ENCODE measurements at places on chromosomes 5 and 9.

- DNase-seq = no peak
- H3K27me3 ChIP-seq = no peaks in the 10 kb centered on the region
- no peak overlapping the region for H3K4me3 ChIP-seq
- H3K27ac ChIP-seq = no peak overlapping the region
Measured at GRCh38 chr9:13628526-13628925, 349.0 kb upstream of the MPDZ start.

DNA sequence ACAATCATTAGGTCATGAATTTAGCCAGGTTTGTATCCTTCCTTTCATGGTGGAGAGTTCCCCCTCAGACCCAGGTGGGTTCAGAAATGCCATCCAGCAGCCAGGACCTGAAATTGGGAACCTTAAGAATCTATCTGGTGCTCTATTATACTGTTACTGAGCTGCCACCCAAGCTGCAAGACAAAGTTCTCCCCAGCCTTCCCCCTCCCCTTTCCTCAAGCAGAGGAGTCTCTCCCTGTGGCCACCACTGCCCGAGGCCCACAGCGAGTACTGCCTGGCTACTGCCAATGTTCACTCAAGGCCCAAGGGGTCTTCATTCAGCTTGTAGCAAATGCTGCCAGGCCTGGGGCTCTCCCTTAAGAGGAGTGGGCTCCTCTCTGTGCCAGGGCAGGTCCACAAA lies 133.8 kb downstream of the TMEM38B start:
- no peaks in the 10 kb centered on the region for H3K4me1 ChIP-seq
- H3K27me3 ChIP-seq = no peaks in the 10 kb centered on the region
- no peaks in the 10 kb centered on the region for H3K36me3 ChIP-seq
- DNase-seq = no peak

GRCh38 chr9:113943112-113944009 lies 67.3 kb downstream of the ZNF618 start:
- DNase-seq = no peak
- H3K36me3 ChIP-seq = no peaks in the 10 kb centered on the region
- no peaks in the 10 kb centered on the region for H3K27me3 ChIP-seq
- no peak overlapping the region for H3K27ac ChIP-seq

GRCh38 chr5:8391911-8392310 lies 523.0 kb downstream of the MTRR start:
- H3K4me3 ChIP-seq = no peak overlapping the region
- H3K36me3 ChIP-seq = no peaks in the 10 kb centered on the region
- H3K4me1 ChIP-seq = no peaks in the 10 kb centered on the region
- no peak overlapping the region for H3K27ac ChIP-seq
- H3K27me3 ChIP-seq = no peaks in the 10 kb centered on the region

DNA sequence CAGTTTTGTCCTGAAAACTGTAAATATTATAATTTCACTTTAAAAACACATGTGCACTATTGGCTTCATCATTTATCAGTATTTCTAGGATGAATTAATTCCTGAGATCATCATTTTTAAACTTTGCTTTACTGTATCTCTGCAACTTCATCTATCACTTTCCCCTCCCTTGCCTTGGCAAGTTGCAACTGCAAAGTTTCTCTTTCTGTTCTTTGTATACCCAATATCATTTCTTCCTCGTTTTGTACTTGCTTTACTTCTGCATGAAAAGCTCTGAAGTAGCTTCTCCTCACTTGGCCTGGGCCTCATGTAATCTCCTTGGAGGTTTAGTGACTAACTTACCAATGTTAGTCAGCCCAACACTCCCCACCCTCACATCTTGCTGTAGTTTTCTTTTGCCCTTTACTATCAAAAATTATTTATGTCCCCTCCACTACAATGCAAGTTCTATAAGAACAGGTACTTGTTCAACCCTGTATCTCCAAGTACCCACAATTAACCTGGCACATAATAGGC lies 12.8 kb downstream of the C5orf63 start:
- no peak overlapping the region for H3K27ac ChIP-seq
- H3K27me3 ChIP-seq = no peaks in the 10 kb centered on the region
- no peak for DNase-seq
- H3K36me3 ChIP-seq = no peaks in the 10 kb centered on the region
- no peak overlapping the region for H3K4me3 ChIP-seq

DNA sequence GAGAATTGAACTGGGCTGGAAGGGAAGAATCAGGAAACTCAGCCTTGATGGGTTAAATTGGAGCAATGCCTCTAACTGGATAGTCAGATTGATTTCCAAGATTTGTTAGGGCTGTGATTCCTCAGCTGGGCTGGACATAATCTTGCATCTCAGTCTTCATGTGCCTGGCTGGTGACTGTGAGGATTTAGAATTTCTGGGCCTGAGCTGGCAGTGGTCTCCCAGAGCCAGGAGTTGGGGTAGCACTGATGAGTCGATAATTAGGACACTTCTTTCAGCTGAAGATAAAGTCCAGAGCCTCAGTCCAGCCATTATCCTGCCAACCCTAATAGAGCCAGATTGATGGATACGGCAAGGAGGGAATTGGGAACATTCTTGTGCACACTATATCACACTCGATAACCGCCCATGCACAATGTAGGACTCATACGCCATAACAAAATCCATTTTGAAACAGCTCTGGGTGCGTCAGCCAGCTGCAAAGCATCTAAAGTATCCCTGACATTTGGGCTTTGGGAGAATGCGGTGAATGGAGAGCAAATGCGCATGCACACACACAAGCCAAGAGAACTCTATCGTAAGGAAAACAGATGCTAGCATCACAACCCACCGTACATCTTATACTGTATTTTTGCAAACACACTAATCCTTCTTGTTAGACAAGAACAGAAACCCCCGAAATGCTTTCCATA lies 405.1 kb upstream of the KLF4 start:
- peak; percentile 58 for DNase-seq
- no peaks in the 10 kb centered on the region for H3K36me3 ChIP-seq
- no peaks in the 10 kb centered on the region for H3K27me3 ChIP-seq
- no peak overlapping the region for H3K27ac ChIP-seq
- no peaks in the 10 kb centered on the region for H3K4me1 ChIP-seq

DNA sequence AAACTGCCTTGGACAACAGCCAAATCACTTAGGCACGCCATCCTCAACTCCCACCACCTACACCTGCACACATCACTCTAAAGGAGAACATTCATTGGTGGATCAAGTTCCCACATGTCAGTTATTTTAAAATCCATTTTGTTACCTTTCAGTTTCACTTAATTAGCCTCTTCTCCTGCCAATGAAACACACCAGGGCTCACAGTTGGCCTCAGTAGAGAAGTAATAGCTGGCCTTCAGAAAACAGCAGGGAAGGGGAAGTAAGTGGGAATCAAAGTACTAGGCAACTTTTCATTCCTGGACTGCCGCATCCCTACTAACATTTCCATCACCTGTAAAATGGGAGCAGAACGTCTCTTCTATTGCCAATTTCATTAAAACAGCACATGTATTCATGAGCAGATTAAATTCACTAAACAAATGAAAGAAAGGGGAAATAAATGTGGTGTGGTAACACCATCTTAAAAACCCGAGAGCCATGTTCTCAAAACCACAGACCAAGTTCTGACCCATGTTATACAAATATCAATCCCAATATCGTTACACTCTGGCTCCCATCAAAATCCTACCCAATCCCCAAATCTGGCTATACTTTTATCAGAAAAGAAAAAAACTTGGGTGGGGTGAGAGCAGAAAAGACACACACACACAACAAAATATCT lies 1.7 kb downstream of the SIL1 start:
- H3K36me3 ChIP-seq = no peaks in the 10 kb centered on the region
- H3K4me1 ChIP-seq = peaks cover 3% of the 10 kb centered on the region
- H3K27ac ChIP-seq = no peak overlapping the region

- no peak for DNase-seq
- peaks cover 2% of the 10 kb centered on the region for H3K4me1 ChIP-seq
- peaks cover 4% of the 10 kb centered on the region for H3K36me3 ChIP-seq
- no peak overlapping the region for H3K27ac ChIP-seq
Measured at GRCh38 chr9:91345978-91346377, 15.7 kb downstream of the AUH start.

GRCh38 chr9:72254901-72255545 lies 105.8 kb downstream of the GDA start:
- H3K36me3 ChIP-seq = no peaks in the 10 kb centered on the region
- no peak overlapping the region for H3K27ac ChIP-seq
- peak; percentile 15 for DNase-seq
- no peaks in the 10 kb centered on the region for H3K4me1 ChIP-seq

DNA sequence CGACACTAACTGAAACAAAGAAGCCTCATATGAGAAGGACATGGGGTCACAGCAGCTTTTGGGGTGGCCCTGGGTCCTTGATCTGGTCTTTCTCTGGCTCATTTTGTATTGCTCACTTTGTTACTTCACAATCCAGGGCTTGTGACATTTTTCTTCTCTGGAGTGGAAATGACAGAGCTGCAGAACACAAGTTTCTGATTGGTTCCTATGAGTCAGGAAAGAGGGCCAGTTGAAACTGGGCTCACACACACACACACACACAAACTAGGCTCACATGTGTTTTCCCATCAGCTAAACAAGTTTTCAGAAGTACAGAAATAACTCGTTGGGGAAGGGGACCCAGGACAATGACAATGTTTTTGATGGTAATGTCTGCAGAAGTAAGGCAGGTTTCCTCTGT lies 54.3 kb downstream of the TMC1 start:
- H3K27ac ChIP-seq = no peak overlapping the region
- no peak overlapping the region for H3K4me3 ChIP-seq
- H3K4me1 ChIP-seq = peaks cover 7% of the 10 kb centered on the region
- H3K27me3 ChIP-seq = no peaks in the 10 kb centered on the region
- no peak for DNase-seq

DNA sequence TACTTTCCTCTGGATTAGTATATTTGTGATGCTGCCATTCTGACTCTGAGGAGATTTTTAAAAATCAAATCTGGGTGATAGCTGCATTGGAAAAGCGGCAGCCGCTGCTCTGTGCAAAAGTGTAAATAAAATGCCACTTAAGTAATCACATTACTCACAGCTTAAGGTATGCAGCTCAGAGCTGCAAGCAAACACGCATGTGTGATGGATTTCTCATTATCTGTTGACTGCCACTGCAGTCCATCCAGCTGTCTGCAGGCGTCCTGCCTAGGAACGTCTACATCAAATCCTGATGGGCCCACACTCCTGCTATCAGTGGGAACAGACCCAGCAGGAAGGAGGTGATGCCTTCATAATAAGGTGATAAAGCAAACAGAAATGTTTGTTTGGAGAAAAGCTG lies 216.9 kb downstream of the SPOCK1 start:
- H3K36me3 ChIP-seq = no peaks in the 10 kb centered on the region
- H3K4me3 ChIP-seq = no peak overlapping the region
- no peak overlapping the region for H3K27ac ChIP-seq
- DNase-seq = peak; percentile 3
- no peaks in the 10 kb centered on the region for H3K4me1 ChIP-seq
- no peaks in the 10 kb centered on the region for H3K27me3 ChIP-seq

GRCh38 chr9:132879457-132880323 lies 992 bp downstream of the SPACA9 start:
- H3K36me3 ChIP-seq = no peaks in the 10 kb centered on the region
- no peaks in the 10 kb centered on the region for H3K27me3 ChIP-seq
- no peak overlapping the region for H3K4me3 ChIP-seq
- DNase-seq = peak; percentile 80
- peaks cover 6% of the 10 kb centered on the region for H3K4me1 ChIP-seq

GRCh38 chr9:112867275-112867991 lies 23.2 kb downstream of the SLC46A2 start:
- peaks cover 9% of the 10 kb centered on the region for H3K4me1 ChIP-seq
- no peak overlapping the region for H3K27ac ChIP-seq
- H3K4me3 ChIP-seq = no peak overlapping the region

- no peaks in the 10 kb centered on the region for H3K4me1 ChIP-seq
- no peaks in the 10 kb centered on the region for H3K36me3 ChIP-seq
- DNase-seq = no peak
- H3K4me3 ChIP-seq = no peak overlapping the region
- no peaks in the 10 kb centered on the region for H3K27me3 ChIP-seq
- no peak overlapping the region for H3K27ac ChIP-seq
Measured at GRCh38 chr5:142520885-142521284, 165.0 kb downstream of the FGF1 start.

- DNase-seq = no peak
- H3K27me3 ChIP-seq = no peaks in the 10 kb centered on the region
- peaks cover 40% of the 10 kb centered on the region for H3K36me3 ChIP-seq
- peaks cover 25% of the 10 kb centered on the region for H3K4me1 ChIP-seq
- H3K27ac ChIP-seq = no peak overlapping the region
Measured at GRCh38 chr5:151062405-151063141, 18.3 kb downstream of the TNIP1 start.

- H3K27ac ChIP-seq = no peak overlapping the region
- no peaks in the 10 kb centered on the region for H3K27me3 ChIP-seq
- no peaks in the 10 kb centered on the region for H3K4me1 ChIP-seq
- DNase-seq = no peak
- H3K4me3 ChIP-seq = no peak overlapping the region
Measured at GRCh38 chr5:173664154-173664526, 47.7 kb upstream of the BOD1 start.

GRCh38 chr9:37995348-37995737 lies 73.7 kb downstream of the SHB start:
- no peak overlapping the region for H3K27ac ChIP-seq
- peaks cover 23% of the 10 kb centered on the region for H3K36me3 ChIP-seq
- H3K27me3 ChIP-seq = no peaks in the 10 kb centered on the region
- H3K4me1 ChIP-seq = peaks cover 2% of the 10 kb centered on the region

- H3K4me3 ChIP-seq = no peak overlapping the region
- H3K27me3 ChIP-seq = no peaks in the 10 kb centered on the region
- H3K36me3 ChIP-seq = no peaks in the 10 kb centered on the region
- no peaks in the 10 kb centered on the region for H3K4me1 ChIP-seq
Measured at GRCh38 chr5:50623666-50624065, 42.8 kb upstream of the PARP8 start.

DNA sequence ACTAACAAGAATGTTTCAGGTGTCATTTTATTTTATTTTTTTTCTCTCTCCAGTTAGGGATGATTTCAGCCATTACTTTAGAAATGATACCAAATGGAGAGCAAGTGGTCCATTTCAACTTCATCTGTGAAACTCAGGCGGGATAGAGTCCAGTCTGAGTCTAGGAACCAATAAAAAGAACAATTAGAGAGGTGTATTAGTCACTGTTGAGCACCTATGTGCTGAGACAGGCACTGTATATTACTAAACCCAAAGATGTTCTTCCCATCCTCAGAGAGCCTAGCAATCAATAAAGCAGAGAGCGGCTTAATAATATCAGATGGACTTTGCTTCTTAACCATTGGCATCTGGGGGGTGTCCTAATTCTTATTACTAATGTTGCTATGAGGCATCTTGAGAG lies 410.3 kb upstream of the SLC24A2 start:
- peaks cover 6% of the 10 kb centered on the region for H3K4me1 ChIP-seq
- no peaks in the 10 kb centered on the region for H3K36me3 ChIP-seq
- H3K4me3 ChIP-seq = no peak overlapping the region
- no peaks in the 10 kb centered on the region for H3K27me3 ChIP-seq
- no peak overlapping the region for H3K27ac ChIP-seq

GRCh38 chr9:92746567-92747458 lies 17.8 kb downstream of the BICD2 start:
- peaks cover 3% of the 10 kb centered on the region for H3K36me3 ChIP-seq
- DNase-seq = no peak
- no peaks in the 10 kb centered on the region for H3K27me3 ChIP-seq
- peaks cover 42% of the 10 kb centered on the region for H3K4me1 ChIP-seq

- no peak overlapping the region for H3K27ac ChIP-seq
- no peaks in the 10 kb centered on the region for H3K36me3 ChIP-seq
- H3K4me1 ChIP-seq = no peaks in the 10 kb centered on the region
Measured at GRCh38 chr9:1513105-1513504, 462.9 kb downstream of the DMRT2 start.

GRCh38 chr5:138668451-138669380 lies 84.5 kb upstream of the CTNNA1 start:
- peaks cover 15% of the 10 kb centered on the region for H3K4me1 ChIP-seq
- H3K36me3 ChIP-seq = no peaks in the 10 kb centered on the region

- no peak overlapping the region for H3K4me3 ChIP-seq
- no peaks in the 10 kb centered on the region for H3K4me1 ChIP-seq
- no peaks in the 10 kb centered on the region for H3K36me3 ChIP-seq
- H3K27ac ChIP-seq = no peak overlapping the region
- no peak for DNase-seq
- no peaks in the 10 kb centered on the region for H3K27me3 ChIP-seq
Measured at GRCh38 chr5:2295476-2295875, 412.8 kb upstream of the IRX4 start.
